ENCODE measurements at places on chromosomes 13 and 19.
A peak's percentile ranks its signal among the peaks of the same experiment; 100 is the strongest.

DNA sequence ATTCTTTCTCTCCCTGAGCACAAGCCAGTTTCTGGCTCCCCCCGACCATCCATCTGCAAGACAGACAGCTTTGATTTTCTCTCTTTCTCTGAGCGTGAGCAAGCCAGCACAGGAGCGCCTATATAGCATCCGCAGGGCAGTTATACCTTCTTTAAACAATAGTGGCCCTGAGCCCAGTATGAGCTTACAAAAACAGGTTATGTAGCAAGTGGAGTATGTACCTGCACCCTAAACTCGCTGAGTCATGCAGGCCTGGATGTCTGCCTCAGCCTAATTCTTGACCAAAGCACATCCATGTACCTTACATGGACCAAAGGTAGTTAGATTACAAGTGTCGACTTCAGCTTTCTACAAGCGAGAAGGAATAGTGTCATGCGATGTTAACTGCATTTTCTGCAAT lies 61.7 kb downstream of the RAP2A start:
- DNase-seq, result no peak

DNA sequence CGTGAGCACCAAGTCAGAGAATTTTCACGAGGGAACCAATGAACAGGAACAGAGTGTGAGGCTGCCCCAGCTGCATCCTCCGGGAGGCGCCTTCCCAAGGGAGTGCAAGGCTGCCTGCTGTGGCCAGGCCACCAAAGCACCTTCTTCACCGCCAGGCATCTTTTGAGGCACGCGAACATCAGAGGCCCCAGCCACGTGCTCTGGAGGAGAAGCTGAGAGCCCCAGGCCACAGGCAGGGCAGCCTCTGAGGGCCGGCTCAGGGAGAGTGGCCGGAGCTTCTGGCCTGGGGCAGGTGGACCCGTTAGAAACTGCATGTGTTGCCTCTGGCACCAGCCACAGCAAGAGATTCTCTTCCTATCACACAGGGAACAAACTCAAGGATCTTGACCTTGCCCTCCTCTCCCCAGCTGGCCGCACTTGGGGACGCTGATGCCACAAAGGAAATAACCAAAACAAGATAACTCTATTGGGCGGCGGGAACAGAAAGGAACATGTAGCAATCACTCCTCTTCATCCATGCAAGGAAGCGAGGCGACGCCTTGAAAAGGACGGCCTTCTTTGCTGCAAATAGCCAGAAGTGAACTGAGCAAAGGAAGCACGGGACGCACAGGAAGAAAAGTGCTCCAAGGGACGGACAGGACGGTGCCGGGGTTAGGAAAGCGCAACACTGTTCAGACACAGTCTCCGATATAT lies 19.9 kb downstream of the GAS6 start:
- DNase-seq, result no peak

DNA sequence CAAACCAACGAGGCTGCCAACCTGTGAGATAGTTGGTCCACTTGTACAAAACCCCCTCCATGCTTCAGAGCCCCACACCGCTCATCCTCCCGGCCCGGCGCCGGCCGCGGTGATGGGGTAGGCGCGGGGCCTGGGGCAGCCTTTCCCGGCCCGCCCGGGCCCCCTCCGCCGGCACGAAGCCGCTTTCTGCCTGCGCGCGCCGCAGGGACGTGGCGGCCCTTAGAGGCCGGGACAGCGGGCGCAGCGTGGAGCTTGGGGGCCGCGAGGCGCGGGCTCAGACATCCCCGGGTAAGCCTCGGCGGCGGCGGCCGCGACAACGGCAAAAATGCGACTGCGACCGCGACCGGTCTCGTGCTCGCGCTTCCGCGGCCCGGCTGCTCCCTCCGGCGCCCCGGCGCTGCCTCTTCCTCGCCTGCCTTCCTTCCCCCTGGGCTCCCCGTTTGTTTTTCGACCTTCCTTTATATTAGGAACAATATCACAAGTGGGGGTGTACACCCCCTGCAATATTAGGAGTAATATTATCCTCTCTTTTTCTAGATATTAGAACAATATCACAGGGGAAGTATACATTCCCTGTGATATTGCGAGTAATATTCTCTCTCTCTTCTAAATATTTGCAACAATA lies 53.9 kb upstream of the CEACAM21 start:
- DNase-seq, result no peak

DNA sequence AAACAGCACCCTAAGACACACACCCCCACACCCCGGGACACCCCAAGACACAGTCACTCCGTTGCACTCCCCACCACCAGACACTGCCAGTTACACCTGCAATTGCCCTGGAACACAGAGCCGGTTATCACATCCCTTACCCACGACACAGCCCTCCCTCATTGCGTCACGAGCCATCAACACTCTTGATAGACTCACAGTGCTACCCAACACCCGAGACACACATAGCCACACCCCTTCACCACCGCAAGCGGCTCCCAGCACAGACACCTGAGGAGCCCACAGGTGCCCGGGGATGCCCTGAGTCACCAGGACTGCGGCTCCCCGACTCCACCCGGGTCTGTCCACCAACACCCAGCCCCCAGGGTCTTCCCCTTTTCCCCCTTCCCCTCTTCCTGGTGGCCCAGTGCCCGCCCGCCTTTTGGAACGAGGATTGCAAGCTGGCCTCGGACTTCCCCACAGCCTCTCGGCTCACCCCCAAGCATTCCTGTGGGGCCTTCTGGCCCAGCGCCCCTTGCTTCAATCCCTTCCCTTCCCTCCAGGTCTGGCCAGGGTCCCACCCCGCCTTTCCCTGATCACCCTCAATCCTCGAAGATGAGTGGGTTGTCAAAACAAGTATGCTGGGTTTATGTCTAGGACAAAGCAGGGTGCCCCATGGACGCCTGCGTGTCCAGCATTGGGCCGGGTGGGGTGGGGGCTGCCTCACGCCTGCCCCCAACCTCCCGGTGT lies 1.7 kb upstream of the PTGER1 start:
- DNase-seq, result peak; percentile 71

- no peak for DNase-seq
Measured at GRCh38 chr13:93290503-93290902, 63.9 kb downstream of the GPC6 start.

GRCh38 chr19:29439688-29440550 lies 85.9 kb upstream of the VSTM2B start:
- no peak for DNase-seq

DNA sequence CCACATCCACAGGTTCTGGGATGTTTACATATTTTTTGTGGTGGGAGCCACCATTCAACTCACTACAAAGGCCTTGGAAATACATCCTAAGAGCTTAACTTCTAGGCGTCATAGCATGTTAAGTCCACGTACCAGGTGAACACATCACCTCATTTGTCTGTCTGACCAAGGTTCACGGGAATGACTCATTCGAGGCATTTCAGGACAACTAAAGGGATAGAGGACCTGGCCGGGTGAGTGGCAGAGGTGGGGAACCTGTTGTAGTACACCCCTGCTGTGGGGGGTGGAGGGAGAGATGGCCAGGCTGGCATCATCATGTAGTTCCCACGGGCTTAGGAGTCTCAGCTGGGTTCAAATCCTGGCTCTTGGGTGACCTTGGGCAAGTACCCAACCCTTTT lies 51.5 kb downstream of the BICRA start:
- DNase-seq, result no peak

DNA sequence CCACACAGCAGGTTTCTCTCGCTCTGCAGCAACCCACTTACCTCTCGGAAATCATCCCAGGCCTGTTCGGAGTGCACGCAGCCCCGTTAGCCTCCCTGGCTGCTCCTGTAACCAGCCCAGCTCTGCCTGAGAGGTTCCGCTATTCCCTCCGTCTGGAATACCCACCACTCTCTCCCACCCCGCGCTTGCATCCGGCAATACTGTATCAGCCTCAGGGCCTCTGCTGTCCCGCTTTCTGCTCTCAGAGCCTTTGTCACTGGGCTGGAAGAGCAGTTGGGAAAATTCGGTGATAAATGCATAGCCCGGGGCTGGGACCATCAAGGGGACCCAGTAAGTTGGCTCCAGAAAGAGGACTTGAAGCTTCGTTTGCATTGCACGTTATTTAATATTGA lies 759 bp upstream of the TLE6 start:
- no peak for DNase-seq

DNA sequence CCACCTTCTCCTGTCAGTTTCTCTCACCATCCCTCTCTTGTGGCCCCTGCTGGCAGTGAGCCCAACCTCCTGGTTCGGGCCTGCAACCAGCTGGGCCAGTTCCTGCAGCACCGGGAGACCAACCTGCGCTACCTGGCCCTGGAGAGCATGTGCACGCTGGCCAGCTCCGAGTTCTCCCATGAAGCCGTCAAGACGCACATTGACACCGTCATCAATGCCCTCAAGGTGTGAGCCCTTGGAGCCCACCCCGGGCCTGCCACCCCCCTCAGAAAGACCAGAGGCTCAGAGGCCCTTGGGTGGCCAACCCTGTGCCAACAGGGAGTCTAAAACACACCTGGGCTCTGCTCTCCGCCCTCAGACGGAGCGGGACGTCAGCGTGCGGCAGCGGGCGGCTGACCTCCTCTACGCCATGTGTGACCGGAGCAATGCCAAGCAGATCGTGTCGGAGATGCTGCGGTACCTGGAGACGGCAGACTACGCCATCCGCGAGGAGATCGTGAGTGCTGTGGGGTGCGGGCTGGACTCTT lies 13.8 kb downstream of the FUZ start:
- no peak for DNase-seq

DNA sequence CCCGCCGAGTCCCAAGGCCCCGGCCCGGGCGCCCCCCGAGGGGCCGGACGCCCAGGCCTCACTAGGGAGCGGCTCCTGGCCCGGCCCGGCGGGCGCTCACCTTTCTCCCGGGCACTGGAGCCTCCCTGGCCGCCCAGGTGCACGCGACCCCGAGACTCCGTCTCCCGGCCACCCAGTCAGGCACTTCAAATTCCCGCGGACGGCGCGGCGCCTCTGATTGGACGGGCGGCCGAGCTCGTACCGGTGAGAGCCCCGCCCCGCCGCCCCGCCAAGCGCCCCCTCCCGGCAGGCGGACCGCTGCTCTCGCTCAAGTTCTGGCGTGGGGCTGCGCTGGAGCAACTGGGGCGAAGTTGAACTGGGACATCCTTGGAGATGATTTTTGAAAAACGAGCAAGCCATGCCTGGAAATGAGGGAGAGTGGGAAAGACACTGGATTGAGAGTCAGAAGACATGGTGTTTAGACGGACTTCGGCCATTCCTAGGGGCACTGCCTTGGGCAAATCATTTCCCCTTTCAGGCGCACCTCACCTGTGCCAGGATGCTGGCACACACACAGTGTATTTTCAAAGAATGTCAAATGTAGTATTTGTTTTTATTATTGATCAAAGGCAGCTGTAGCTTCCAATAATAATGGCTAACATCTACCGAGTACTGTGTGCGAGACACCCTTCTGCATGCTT lies 485.3 kb downstream of the UQCRFS1 start:
- no peak for DNase-seq

DNA sequence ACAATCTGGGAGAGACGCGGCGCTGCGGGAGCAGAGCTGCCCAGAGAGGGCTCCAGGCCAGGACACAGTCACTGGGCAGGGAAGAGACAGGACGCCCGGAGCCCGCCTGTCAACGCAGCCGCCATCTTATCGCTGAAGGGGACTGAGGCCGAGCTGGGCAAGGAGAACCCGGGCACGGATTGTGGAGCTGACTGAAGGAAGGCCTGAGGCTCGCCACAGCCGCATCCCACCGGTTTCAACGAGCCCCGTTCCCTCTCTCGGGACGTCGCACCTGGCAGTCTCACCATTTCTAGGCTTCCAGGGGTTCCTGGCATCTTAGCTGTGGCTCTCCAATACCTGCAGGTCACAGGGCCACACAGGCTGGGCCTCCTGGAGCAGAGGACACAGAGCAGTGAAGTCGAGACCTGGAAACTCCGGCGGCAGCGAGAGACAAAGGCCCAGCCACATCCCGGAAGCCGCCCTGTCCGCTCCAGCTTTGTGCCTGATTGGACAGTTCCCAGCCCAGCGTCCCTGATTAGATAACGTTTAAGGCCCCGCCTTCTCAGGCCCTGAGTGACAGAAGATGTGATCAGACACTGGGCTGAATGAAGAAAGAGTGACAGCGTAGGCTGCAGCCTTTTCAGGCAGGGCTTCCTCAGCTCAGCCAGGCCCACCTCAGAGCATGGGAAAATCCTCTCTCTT lies at the start of gene ZNF91:
ZNF91 (minus strand) TSS at position 431 of the 681 bp plus-strand sequence; CDS start at position 314, 117 bp downstream.
- peak; percentile 78 for DNase-seq

GRCh38 chr19:14505488-14506239 lies 9.7 kb upstream of the GIPC1 start:
- no peak for DNase-seq

GRCh38 chr19:30023330-30023729 lies 81.3 kb downstream of the URI1 start:
- no peak for DNase-seq

DNA sequence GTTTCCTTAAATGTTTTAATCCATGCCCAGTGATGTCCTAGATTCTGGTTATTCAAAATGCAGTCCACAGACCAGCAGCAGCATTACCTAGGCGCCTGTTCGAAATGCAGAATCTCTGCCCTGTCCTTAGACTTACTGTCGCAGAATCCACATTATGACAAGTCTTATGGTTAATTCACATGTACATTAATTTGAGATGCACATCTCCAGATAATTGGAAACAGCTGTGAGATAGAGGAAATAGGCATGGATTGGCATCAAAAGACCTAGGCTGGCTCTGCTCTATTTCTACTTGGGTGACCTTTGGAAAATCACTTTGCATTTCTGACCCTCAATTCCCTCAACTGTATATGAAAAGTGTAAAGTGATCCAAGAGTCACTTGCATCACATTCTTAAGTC lies 700.7 kb downstream of the DIAPH3 start:
- no peak for DNase-seq

DNA sequence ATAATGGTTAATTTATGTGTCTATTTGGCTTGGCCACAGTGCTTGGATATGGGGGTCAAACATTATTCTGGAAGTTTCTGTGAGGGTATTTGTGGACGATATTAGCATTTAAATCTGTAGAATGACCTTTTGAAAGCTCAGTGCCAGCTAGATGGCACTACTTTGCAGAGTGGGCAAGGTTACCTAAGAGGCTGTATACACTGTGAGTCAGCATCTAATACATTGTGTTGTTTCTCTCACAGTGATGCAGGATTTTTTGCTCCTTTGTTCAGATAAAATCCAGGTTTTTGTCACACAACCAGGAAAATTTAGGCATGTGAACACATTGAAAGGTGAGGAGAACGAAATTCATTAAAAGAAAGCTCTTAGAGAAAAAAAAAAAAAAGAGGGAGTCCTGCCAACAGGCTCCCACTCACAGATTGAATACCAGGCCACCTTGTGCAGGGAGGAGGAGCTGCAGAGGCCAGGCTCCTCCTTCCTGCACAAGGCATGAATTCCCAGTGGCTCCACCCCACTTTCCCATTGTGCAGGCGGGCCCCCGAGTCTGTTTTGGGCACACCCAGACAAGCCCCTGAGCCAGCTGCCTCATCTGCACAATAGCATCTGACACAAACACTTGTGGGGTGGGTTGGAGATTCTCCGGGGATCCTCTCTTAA lies 551.0 kb upstream of the ATXN8OS start:
- no peak for DNase-seq

- no peak for DNase-seq
Measured at GRCh38 chr13:41596190-41596589, 138.8 kb downstream of the RGCC start.
